ENCODE measurements at places on chromosomes 13 and 19.

DNA sequence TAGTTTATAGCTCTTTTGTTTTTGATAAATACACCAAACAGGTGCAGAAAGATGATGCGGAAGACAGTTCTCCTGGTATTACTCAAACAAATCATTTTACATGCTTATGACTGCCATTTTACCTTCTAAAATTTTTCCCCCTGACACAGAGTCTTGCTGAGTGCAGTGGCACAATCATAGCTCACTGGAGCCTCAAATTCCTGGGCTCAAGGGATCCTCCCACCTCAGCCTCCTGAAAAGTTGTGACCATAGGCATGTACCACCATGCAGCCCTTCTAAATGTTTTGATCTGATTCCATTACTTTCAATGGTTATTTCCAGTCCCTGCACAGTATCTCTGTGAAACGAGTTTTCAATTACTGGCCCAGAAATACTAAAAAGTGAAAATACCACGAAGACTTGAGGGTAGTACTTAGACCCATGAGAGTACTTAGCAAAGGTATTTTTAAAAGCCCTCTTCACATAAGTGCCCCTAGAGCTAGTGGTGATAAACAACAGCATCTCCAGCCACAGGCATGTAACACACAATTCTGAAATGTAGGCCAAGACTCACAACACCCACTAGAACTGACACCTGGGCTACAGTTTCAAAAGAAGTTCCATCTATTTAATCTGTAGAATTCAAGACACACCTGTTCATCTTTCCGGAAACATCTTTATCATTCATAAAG, 11.3 kb downstream of the HSPH1 start:
- no peak for DNase-seq

GRCh38 chr13:66751691-66752090, 478.4 kb downstream of the PCDH9 start:
- DNase-seq = no peak

GRCh38 chr19:46951171-46951986, 68.3 kb upstream of the NPAS1 start:
- DNase-seq = no peak

GRCh38 chr19:38606131-38606530, 11.6 kb downstream of the MAP4K1 start:
- no peak for DNase-seq

GRCh38 chr19:15161028-15161984, 39.5 kb downstream of the NOTCH3 start:
- no peak for DNase-seq

- DNase-seq = no peak
Observed at GRCh38 chr13:94966422-94966955, 254.1 kb upstream of the SOX21 start.

GRCh38 chr13:30129411-30129810, 177.9 kb downstream of the KATNAL1 start:
- no peak for DNase-seq

DNA sequence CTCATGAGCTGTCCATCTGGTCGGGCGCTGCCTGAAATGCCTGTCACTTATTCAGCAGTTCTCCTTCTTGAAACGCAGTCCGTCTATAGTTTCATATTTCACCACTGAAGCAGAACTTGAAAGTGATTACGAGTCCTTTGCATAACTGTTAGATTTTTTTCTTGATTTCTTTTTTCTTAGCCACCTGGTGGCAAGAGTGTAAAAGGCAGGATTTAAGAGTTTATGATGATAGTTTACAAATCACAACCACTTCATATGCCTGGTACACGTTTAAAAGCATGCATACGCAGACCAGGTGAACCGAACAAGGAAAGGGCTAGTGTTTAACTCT, 45.8 kb downstream of the GGACT start:
- no peak for DNase-seq

- no peak for DNase-seq
Observed at GRCh38 chr13:76289558-76289957, 596.6 kb downstream of the KCTD12 start.
